Activated CD4-positive, alpha-beta T cell treated with anti-CD3 and anti-CD28 coated beads, Interleukin-2, Interleukin-4, amounts not matched to agents 100 ng/mL and 50 ng/mL, durations not matched to agents 16 hours and 8 hours (primary cell): ENCODE measurements at places on chromosomes 6 and 20.
A peak's percentile ranks its signal among the peaks of the same experiment; 100 is the strongest.

GRCh38 chr20:44582311-44583025 lies at the start of gene PKIG:
Gene PKIG, plus strand, starts transcription at chr20:44582579. Its CDS starts 31,978 bp downstream, at chr20:44614557.
- DNase-seq, result no peak

DNA sequence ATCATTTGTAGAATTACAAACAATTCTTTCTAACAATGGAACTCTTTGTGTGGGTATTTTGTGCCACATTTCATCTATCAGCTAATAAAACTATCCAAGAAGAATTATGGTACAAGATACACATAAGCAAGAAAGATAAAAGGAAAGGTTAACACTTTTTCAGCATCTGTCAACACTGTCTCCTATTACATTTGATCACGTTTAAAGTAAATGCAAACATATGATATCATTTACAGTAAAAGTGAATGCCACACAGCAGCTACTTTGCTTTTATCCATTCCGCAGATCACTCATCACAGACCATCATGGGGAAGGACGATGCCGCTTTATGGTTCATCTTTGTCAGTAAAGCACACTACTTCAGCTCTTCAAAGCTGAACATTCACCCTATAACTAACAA lies 456.4 kb upstream of the MANEA start:
- DNase-seq, result no peak

GRCh38 chr6:87918461-87918941 lies 129.1 kb upstream of the SPACA1 start:
- no peak for DNase-seq

DNA sequence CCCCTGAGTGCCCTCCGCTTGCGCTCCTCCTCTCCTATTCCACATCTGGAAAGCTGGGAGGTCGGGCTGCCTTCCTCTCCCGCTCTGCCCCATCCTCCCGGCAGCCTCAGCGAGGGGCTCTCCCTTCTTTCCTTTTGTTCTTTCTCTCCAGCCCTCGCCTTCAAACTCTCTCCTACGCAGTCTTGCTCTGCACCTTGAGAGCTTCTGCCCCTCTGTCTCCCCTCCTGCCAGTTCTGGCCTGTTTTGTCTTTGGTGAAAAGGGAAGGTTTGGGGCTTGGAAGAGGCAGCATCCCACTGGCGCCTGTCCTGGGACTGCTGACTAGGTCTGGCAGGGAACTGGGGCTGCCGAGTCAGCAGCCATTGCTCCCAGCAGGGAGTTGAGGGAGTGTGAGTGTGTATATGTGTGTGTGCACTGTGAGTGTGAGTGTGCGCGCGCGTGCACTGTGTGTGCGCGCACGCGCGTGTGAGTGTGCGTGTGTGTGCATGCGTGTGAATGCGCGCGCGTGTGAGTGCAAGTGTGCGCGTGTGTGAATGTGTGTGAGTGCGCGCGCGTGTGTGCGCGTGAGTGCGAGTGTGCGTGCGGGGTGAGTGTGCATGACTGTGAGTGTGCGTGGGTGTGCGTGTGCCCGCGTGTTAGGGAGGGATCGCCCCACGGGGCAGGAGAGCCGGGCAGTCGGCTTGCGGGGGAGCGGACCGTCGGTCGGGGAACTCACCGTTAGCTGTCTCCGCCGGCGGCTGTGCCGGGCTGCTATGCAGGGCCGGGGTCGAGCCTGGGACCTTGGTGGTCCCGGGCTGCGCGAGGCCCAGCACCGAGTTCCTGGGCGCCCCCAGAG lies 523 bp downstream of the CPXM1 start:
- DNase-seq, result no peak

DNA sequence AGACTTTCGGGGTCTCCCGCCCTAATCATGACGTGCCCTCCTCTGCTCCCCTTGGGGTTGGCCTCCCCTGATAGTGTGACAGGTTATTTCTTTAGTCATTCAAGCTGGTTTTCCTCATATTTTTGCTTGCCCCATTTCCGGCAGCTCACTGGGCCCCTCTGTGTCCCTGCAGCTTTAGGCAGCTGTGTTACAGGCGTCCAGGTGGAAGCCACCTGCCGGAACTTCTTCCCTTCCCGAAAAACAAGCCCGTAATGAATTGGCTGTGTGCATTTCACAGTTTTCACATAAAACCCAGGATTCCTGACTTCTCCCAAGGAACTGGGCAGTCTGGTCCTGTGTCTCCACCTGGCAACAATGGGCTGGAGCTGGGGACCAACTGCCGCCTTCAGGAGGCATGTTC lies 52.6 kb downstream of the EDN3 start:
- DNase-seq, result no peak

GRCh38 chr6:109964949-109965348 lies 13.2 kb upstream of the GPR6 start:
- DNase-seq, result no peak

DNA sequence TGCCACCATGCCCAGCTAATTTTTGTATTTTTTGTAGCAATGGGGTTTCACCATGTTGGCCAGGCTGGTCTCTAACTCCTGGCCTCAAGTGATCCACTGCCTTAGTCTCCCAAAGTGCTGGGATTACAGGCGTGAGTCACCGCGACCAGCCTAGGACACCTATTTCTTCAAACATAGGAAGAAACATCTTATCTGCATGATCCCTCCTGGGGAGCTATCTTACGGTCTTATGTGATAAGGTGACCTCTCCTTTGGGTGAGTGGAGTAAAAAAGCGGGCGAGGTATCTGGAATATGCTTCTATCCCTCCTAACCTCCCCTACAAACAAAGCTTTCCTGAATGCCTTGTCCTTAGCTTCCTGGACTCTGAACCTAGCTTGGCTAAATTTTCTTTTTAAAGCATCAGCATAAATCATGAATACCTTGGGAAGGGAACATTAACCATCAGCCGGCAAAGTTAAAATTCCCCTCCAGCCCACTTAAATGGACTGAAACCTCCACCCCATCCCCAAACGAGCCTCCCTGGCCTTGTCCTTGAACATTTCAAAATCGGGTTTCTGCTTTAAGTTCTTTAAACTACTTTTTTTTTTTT lies 24.5 kb downstream of the RIPOR3 start:
- no peak for DNase-seq

DNA sequence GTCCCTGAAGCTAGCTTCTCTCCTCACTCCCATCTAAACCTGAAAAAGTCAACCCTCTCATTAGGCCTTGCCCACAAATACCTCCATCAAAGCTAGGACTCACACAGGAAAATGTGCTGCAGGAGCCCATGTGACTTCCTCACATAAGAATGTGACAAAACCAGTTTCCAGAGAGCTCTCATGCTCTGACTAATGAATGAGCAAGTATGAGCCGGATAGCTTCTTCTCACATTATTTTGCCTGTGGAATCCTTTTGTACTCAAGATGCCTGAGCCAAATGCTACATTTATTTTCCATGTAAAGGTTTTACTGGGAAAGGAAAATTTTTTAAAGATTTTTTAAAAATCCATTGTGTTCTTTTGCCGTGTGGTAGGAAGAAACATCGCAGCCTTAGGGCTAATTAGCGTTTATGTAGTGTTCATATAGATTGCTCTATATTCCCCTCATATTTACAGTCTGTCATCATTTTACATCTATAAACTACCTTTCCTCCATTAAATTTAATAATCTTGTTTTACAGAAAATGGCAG lies 68.6 kb upstream of the CCN6 start:
- DNase-seq, result peak; percentile 53

GRCh38 chr6:91167846-91168245 lies 581.0 kb upstream of the MAP3K7 start:
- no peak for DNase-seq

- DNase-seq, result no peak
These were observed 71.0 kb downstream of the EDN1 start for GRCh38 chr6:12361042-12361765.

DNA sequence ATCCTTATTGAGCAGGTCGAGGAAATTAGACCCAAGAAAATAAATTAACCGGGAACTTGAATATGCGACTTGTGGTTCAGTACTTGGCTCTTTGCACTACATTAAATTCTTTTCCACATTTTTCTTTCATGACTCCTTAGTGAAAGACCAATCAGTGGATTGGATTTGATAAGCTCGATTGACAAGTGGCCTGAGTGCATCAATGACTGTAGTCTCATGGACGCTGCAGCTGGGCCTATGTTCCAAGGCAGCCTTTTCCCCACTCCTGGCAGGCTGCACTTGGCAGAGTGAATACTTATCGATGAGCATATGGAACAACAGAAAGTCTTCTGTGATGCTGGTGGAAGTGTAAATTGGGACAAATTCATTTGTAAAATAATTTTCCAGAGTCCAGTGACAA lies 210.8 kb upstream of the EXOC2 start:
- DNase-seq, result no peak

DNA sequence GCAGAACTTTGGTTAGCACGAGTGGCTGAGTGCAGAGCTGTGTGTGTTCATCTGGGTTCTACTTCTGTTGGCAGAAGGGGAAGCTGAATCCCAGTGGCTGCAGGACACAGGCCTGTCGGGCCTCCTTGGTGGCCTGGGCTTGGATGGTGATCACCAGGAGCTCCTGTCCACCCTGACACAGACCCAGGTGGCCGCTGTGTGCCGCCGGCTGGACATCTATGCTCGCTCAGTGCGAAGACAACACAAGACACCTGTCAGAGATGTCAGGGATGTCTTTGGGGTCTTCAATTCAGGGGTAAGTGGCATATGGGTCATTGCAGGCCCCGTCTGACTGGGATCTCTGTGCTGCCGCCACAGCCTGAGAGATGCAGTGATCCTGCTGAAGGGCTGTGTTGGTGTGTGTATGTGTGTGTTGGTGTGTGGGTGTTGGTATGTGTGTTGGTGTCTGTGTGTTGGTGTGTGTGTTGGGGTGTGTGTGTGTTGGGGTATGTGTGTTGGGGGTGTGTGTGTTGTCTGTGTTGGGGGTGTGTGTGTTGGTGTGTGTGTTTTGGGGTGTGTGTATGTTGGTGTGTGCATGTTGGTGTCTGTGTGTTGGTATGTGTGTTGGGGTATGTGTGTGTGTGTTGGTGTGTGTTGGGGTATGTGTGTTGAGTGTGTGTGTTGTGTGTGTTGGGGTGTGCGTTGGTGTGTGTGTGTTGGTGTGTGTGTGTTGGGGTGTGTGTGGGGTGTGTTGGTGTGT lies 25.5 kb downstream of the ARHGAP40 start:
- DNase-seq, result no peak

- DNase-seq, result no peak
These were observed 85.5 kb upstream of the HS3ST5 start for GRCh38 chr6:114428341-114428740.

DNA sequence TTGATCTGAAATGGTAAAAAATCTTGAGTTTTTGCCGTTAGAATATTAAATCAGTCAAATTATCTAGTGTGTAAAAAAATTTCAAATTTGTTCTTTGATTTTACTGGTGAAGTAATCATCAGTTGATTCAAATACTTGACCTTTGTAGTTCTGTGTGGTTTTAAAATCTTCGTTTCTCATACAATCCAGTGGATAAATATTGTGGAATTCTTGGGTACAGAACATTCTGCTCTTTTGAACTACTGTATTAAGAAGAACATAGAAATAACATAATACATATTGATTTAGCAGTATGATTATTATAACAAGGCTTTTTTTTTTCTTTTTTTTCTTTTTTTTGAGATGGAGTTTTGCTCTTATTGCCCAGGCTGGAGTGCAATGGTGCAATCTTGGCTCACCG lies 491.8 kb downstream of the CD109 start:
- no peak for DNase-seq
